ENCODE measurements at places on chromosomes 13 and 19.
A peak's percentile ranks its signal among the peaks of the same experiment; 100 is the strongest.

DNA sequence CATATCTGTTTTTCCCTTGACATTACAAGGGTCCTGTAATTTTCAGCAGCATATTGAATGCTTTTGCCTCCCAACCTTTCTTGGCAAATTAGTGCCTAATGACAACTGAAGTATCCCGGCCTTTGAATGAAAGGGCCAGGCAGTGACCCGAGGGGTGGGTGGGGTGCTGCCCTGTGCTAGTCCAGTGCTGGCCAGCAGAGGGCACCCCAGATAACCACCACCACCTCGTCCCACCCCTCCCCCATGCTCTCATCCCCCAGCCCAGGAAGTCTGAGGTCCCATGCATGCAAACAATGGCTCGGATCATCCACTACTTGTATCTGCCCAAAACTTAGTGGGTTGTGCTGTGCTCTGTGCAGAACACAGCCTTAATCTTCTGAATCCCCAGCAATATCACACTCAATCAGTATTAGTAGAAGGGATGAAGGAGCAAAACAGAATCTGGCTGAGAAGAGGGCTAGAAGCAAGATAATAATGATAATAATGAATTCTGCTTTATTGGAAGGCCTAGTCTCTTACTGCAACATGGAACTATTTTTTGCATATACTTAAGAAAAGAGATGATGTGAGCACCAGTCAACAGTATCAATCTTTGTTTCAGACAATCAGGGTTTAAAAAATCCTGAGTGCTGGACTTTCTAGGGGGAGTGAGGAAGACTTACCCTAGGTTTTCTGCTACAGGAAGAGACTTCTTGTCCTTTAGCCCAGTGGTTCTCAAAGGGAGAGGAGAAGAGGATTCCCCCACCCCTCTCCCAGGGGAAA is 3.8 kb downstream of the ATP12A start:
- DNase-seq, result no peak

DNA sequence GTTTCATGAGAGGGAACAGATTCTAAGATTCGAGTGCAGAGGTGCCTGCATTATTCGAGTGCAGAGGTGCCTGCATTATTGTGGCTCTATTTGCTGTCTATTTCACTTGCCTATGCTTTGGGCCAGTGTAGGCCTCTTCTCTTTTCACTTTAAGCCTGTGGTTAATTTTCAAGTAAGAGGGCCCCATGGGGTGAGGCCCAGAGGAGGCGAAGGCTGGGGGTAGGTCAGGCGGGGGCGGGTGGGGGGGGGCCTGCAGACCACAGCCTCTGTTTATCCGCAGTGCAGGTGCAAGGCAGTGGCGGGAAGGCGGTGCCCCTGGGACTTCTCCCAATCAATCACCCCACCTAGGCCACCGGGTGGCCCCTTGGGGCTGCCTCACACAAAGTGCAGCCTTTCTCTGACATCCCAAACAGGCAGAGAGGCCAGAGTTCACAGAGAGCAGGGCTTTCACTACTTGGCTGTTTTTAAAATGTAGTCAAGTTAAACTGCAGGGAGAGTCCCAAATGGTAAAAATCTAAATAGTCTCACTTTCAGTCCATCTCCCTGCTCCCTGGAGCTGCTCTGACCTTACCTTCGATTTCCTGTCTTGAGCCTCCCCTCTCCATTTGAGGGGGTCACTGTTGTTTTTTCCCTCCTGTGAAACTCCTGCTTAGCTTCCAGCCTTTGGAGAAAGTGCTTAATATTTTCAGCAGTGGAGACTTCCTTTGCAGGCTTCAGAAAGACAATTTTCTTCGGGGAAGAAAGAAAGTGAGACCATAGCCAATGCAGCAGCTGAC is 249.0 kb downstream of the DLEU7 start:
- DNase-seq, result no peak

- no peak for DNase-seq
These were observed 9.0 kb upstream of the ATP11A start for GRCh38 chr13:112680741-112681360.

DNA sequence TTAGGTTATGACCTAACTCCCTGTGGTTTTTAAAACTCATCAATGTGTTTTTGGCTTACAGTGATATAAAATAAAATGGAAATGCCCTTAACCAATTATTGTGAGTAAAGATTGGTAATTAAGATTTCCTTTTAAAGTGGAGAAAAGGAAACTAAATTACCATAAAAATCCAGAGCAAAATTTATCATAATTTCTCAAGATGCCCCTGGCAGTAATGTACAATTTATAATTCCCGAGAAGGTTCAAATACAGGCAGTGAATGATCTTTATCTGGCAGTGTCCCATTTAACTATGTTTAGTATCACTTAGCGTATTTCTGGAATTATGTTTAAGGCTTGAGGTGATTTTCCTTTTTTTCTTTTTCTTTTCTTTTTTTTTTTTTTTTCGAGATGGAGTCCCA is 61.5 kb downstream of the ESD start:
- no peak for DNase-seq

GRCh38 chr13:98772794-98773452 is 20.5 kb upstream of the SLC15A1 start:
- DNase-seq, result no peak

GRCh38 chr13:104984296-104984818 is 1551.1 kb downstream of the EFNB2 start:
- peak; percentile 26 for DNase-seq

DNA sequence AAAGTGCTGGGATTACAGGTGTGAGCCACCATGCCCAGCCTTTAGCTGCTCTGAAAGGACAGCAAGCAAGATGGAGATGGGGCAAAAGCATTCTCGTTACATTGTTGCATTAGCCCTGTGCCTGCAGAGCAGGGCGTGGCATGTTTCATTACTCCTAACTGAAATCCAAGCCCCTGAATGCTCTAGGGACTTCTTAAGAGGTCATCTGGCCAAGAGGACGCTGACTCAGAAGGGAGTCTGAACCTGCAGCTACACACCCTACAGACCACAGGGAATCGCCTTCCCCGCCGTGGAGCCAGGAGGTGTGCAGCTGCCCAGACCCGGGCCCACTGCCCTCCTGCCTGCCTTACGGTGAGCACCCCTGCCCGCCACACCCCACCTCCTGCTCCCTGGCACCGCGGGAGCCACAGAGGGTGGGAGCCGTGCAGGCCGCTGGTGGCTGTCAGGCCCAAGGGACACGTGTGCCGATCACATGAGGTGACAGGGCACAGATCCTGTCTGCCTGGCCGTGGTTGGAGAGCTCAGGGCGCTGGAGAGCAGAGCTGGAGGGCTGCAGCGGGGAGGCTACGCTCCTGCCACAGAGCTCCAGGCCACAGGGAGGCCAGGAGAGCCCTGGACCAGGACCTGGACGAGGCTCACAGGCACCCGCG is 27.2 kb downstream of the ADPRHL1 start:
- DNase-seq, result no peak

- no peak for DNase-seq
These were observed 9.8 kb downstream of the CHST8 start for GRCh38 chr19:33631609-33631973.

DNA sequence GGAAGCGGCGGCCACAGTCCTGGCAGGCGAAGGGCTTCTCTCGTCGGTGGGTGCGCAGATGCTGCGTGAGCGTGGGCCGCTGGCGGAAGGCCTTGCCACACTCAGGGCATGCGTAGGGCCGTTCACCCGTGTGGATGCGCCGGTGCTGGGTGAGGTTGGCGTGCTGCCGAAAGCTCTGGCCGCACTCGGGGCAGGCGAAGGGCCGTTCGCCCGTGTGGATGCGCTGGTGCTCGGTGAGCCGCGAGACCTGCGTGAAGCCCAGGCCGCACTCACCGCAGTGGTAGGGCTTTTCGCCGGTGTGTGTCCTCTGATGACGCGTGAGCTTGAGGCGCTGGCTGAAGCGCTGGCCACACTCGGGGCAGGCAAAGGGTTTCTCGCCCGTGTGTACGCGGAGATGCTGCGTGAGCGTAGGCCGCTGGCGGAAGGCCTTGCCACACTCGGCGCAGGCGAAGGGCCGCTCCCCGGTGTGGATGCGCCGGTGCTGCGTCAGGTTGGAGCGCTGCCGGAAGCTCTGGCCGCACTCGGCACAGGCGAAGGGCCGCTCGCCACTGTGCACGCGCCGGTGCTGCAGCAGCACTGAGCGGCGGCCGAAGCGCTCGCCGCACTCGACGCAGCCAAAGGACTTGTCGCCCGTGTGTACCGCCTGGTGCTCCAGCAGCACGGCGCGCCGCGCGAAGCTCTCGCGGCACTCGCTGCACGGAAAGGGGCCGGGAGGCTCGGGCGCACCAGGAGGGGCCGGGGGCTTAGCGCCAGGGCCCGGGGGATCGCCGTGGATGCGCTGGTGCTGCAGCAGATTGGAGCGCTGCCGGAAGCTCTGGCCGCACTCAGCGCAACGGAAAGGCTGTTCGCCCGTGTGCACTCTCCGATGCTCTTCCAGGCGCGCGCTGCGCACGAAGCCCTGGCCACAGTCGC is 4.0 kb upstream of the UBE2M start:
- no peak for DNase-seq

- no peak for DNase-seq
These were observed 692.7 kb downstream of the UQCRFS1 start for GRCh38 chr19:28519952-28520861.

- DNase-seq, result no peak
These were observed 125.3 kb downstream of the TM9SF2 start for GRCh38 chr13:99626461-99627082.

GRCh38 chr19:48190885-48191284 is 20.4 kb downstream of the ZSWIM9 start:
- DNase-seq, result no peak

- DNase-seq, result no peak
These were observed 39.6 kb downstream of the ANKRD10 start for GRCh38 chr13:110875241-110875640.

DNA sequence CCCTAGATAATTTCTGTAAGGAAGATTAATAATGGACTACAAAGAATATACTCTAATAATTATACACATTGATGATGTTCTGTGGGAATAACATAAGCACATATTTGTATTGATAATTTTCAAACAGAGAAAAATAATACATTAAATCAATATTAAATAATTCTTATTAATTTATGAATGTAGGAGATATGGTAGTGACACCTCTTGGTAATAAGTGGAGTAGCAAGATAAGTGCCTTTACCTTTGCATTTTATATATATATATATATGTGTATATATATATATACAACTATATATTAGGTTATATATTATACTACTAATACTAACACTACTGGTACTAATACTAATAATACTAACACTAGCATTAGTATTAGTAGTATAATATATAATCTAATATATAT is 905.8 kb downstream of the SLITRK1 start:
- DNase-seq, result no peak

- no peak for DNase-seq
These were observed 27.6 kb upstream of the RANBP3 start for GRCh38 chr19:6005321-6006069.

GRCh38 chr19:1290703-1291651 is 5.3 kb downstream of the EFNA2 start:
- DNase-seq, result no peak

DNA sequence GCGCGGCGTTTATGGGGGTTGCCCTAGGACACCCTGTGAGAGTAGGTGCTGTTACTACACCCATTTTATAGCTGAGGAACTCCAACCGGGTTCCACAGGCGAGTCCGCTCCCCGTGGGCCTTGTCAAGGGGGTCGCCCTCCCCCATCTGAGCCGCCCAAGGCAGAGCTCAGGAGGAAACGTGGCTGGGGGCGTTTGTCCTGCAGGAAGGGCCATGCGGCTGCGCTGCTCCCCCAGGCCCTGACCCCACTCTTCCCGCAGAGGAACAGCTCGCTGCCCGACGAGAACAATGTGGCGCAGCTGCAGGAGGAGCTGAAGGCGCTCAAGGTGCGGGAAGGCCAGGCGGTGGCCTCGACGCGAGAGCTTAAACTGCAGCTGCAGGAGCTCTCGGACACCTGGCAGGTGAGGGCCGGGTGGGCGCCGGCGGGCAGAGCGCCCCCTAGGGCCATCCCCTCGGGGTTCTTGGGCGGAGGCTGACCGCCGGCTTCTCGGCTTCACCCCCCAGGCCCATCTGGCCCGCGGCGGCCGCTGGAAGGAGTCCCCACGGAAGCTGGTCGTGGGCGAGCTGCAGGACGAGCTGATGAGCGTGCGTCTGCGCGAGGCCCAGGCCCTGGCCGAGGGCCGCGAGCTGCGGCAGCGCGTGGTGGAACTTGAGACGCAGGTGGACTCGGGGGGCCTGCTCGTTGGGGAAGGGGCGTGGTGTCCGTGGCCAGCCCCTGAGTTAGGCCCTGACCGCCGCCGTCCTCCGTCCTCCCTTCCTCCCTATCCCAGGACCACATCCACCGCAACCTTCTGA is 12.4 kb downstream of the PRR36 start:
- DNase-seq, result no peak

DNA sequence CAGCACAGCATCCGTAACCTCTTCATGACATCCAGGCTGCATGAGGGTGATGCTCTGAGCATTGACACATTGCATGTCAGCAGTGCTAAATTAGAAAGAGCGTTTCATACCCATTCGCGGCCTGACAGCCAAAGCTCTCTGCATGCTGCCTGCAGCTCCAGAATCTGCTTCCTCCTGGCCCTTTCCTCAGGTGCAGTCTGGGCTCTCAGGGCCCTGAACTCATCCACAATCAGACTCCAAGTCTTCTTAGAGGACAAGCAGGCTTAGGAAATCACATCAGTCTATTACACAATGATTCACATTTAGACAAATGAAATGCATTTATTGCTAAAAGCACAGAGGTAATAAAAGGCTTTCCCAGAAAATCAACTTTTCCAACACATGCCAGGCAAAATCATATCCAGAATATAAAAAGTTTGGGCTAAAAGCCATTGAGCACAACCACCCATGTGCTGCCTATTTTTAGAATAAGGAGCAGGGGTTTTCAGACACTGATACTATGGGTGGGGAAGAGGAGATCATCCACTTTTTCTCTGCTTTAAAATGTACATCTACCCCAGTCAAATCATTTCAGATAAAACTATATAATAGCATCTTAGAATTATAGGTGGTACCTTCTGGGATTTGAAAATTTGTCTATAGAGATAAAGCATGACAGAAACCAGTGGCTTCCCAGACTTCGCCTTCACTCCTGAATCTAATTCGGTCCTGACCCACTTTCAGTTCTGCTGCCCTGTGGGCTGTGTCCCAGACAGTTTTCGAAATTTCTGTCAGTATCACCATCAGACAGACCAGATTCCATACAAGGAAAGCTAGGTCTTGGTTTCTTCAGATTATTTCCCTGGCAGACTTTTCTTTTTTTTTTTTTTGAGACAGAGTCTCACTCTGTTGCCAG is 109.3 kb downstream of the COL4A2 start:
- no peak for DNase-seq

GRCh38 chr19:40981591-40981990 is 9.5 kb upstream of the CYP2B6 start:
- no peak for DNase-seq

- no peak for DNase-seq
These were observed 31.3 kb upstream of the ISYNA1 start for GRCh38 chr19:18469069-18469846.

DNA sequence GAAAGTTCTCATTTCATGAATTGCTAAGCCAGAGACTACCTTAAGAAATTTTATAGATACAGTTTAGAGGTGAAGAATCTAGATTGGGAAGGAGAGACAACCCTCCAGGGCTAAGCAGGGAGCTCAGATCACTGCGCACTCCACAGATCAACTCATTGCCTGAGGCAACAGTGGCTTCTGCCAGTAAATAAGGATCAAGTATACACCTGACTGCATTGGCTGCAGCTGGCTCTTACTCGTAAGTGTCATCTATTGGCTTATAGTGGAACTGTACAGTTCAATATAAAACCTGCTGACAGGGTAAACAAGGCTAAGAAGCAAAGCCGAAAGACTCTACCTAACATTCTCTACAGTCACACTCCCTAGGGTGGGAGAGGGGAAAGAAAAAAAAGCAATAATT is 18.0 kb upstream of the C1QTNF9B start:
- DNase-seq, result no peak

GRCh38 chr19:13783565-13784500 is 9.6 kb downstream of the C19orf53 start:
- DNase-seq, result no peak

All from NCI-H226 (cell line).